Activated T-helper 1 cell treated with anti-CD3 and anti-CD28 coated beads, Interleukin-2, amount 50 U/mL, for 16 hours (primary cell): ENCODE measurements at places on chromosomes 6 and 20.
A peak's percentile ranks its signal among the peaks of the same experiment; 100 is the strongest.

DNA sequence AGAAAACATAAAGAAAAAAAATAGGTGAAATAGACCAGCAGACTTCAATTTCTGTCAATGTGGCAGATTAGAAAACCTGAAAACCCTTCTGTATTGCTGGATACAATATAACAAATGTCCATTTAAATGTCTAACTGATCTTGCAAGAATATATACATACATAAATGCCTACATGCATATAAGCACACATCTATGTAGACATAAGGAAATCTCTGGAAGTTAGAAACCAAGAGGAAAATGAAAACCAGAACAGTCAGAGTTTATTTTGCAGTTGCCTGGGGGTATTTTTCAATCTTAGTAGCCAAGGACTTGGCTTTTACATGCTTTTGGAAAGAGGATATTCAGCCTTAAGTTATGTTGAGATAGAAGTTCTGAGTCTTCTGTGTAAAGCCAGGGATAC lies 184.0 kb downstream of the RPS12 start:
- no peak for DNase-seq

DNA sequence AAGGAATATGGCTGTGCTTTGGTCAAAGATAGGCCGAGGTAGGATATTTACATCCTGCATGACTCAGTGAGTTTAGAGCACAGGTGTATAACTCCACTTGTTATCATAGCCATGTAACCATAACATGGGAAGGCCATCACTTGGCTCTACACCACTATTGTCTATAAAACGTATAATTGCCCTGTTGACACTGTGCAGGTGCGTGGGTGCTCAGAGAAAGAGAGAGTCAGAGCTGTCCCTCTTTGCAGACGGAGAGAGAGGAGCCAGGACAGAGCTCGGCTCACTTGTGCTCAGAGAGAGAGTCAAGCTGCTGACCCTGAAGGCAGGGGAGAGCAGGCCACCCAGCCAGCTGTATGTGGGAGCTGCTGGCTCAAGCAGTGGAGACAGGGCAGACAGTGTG lies 46.0 kb downstream of the OR2B6 start:
- no peak for DNase-seq

DNA sequence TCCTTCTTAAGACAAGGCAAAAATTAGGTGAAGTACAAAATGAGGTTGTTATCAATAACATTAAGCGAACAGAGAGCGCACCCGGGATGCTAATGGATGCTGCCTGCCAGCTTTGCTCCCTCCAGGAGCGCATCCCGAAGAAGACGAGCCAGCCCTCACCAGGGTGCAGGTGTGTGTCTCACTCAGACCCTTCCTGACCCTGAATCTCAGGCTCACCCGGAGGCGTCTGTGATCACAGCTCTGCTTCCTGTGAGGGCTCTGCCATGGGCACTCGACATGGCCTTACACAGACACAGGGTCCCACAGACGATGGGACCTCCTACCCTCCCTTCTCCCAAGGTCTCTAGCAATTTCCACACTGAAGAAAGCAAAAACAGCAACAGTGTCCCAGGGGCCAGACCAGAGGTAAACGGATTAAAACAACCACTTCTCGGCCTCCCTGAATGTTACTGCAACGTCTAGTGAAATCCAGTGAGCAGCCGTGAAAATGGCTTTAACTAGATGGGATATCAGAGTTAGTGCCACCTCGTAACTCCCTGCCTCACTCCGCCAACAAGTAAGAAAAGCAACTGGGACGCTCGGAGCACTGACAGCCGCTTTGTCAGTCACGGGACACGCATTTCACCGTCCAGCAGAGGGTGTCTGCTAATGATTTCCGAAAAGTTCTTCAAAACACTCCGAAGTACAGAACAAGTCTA lies 11.7 kb downstream of the ZBTB46 start:
- no peak for DNase-seq

- DNase-seq, result no peak
Measured at GRCh38 chr20:58547623-58548475, 32.6 kb upstream of the APCDD1L start.

DNA sequence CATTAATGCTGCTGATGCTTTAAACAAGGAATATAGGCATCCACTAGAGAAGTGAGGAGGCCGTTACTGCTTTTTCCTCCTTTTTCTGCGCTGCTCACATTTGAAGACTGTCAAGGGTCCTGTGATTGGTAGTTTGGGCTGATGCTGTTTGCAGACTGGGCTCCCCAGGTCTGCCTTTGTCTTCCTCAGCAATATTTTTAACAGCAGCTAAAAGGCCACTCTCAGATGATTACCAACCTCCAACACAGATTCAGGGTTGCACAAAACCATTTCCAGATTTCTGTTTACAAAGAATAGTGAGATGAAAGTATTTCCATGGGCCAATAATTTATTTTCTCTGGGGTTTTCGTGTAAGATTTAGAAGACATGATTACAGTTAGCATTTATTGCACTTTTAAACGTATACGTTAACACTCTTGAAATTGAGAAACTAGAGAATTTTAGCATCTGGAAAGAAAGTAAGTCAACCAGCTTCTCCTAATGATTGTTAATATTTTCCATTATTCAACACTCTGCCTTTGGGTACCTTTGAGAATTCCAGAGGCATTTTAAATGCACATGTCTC lies 475.3 kb upstream of the SOX4 start:
- no peak for DNase-seq

DNA sequence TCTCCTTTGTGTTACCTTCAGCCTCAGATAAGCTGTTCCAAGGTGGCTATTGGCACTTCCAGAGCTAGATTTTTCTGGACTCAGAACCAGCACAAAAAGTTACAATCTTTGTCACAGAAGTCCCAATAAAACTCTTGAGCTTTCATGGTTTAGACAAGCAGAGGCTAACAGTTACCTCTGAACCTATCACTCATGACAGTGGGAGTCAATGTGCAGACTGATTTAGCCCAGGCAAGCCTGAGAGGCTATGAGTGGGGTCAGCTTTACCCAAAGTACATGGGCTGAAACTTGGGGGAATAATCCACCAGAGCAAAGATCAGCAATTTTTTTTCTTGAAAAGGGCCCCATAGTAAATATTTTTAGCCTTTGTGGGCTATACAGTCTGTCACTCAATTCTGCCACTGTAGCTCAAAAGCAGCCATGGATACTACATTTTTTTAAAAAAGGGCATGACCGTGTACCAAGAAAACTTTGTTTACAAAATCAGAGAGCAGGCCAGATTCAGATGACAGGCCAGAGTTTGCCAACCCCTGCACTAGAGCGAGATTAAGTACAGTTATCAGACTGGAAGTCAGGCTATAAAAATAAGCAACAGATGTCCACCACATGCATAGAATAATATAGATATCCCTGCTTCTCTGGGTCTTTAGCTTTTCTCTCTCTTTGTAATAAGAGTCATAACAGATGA lies 20.0 kb downstream of the CCN2 start:
- DNase-seq, result no peak

DNA sequence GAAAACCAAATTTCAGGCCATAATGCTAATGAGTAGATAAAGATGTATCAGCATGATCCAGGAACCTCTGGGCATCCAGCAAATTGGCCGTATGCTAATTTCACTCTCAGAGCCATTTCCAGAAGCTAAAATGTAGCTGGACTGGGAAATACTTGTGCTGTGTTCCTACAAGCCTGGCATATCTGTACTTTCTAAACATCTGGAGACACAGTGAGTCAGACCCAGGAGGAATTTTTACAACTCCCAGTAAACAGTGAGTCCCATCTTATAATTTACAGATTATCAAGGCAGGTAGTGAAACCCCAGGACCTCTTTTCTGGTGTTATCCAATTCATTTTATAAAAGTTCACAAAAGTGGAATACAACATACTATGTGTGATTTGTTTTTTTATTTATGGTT lies 683.0 kb upstream of the ADGRB3 start:
- DNase-seq, result no peak

GRCh38 chr20:62239278-62239879 lies 1.1 kb downstream of the OSBPL2 start:
- DNase-seq, result no peak

DNA sequence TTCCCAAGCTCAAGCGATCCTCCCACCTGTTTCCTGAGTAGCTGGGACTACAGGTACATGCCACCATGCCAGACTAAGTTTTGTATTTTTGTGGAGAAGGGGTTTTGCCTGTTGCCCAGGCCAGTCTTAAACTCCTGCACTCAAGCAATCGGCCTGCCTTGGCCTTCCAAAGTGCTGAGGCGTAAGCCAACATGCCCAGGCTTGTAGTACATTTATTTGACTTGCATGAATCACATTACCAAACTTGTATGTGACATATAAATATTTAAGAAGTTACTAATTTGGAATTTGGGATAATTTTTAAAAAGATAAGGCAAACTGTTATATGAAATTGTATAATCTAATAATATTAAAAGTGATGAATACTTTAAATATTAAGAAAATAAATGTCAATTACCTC lies 157.6 kb downstream of the MCHR2 start:
- DNase-seq, result no peak

DNA sequence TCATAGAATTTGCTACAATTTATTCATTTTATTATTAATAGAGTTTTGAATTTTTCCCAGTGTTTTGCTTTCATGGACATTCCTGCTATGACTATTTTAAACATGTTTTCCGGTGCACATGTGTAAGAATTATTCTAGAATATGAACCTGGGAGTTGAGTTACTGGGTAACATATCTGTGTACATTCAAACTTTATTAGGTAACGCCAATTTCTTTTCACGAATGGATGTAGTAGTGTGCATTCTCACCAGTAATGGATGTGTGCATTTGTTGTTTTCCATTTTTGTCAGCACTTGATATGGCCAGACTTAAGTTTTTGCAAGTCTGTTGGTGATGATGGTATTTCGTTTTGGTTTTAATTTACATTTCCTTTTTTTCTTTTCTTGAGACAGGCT lies 118.8 kb downstream of the CDKAL1 start:
- no peak for DNase-seq

DNA sequence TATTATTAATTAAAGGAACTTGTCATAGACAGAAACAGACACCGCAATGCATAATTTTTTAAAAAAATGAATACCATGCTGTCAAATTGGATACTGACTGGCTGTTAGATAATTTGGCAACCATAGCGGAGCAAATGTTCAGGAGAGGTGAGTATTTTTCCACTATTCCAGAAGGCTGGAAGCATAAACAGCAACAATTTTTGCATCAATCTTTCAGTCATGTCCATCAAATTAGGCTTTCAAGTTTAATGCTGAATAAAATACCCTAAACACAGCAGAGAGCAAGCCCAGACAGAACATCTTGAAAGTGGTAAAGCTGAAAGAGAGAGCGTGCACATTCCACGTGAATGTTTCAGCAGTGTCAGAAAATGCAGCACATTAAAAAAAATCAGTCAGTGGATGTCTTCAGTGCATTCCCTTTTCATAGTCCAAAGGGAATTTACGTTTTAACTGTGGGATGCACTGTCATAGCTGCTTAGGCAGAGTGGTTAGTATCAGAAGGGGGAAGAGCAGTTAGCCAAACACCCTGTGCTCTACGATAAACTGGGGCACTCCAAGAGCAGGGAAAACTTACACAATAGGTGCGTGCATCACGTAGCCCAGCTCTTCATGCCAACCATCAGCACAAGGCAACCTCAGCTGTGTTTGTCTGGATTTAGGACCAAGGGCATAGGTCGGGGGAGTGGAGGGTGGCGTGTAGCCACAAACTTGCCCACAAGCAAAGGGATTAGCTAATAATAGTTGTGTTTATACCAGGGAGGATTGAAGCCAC lies 116.2 kb upstream of the STMND1 start:
- no peak for DNase-seq

DNA sequence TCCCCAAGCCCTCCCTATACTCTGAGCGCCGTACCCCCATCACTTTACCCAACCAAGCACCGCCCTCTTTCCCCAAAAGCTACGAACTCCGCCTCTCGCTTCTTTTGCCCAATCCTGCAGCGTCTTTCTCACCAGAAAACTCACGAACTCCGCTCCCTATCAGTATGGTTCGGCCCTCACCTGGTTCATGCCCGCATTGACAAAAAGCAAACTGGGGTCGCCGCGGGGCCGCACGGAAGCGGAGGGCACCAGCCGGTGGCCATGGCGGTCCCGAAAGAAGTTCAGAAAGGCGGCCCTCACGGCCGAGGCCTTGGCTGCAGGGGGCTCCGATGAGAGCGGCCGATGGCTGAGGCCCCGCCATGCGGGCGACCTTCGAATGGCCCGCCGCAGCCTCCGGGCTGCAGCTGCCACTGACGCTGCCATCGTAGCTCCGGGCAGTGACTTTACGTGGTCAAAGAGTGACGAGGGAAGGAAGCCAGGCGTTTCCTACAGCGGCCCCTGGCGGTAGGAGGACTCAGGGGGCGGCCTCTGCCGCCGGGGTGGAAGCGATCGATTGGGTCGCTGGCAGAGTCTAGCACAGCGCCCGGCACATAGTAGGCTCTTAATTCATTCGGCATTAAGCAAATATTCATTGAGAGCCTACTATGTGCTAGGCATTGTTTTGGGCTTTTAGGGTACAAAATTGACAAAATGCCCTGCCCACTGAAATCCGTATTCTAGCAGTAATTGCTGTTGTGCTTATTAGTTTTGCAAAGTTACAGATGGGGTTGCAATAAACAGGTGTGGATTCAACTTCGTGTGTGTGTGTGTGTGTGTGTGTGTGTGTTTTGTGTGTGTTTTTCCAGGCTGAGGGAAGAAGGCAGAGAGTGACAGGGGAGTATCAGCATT lies at the start of gene AARS2:
TSS of gene AARS2 (minus strand) at position 447 of the 888 bp plus-strand sequence. CDS start at position 423, 24 bp downstream.
- DNase-seq, result peak; percentile 96

GRCh38 chr20:31673943-31674463 lies 36.3 kb downstream of the COX4I2 start:
- no peak for DNase-seq

DNA sequence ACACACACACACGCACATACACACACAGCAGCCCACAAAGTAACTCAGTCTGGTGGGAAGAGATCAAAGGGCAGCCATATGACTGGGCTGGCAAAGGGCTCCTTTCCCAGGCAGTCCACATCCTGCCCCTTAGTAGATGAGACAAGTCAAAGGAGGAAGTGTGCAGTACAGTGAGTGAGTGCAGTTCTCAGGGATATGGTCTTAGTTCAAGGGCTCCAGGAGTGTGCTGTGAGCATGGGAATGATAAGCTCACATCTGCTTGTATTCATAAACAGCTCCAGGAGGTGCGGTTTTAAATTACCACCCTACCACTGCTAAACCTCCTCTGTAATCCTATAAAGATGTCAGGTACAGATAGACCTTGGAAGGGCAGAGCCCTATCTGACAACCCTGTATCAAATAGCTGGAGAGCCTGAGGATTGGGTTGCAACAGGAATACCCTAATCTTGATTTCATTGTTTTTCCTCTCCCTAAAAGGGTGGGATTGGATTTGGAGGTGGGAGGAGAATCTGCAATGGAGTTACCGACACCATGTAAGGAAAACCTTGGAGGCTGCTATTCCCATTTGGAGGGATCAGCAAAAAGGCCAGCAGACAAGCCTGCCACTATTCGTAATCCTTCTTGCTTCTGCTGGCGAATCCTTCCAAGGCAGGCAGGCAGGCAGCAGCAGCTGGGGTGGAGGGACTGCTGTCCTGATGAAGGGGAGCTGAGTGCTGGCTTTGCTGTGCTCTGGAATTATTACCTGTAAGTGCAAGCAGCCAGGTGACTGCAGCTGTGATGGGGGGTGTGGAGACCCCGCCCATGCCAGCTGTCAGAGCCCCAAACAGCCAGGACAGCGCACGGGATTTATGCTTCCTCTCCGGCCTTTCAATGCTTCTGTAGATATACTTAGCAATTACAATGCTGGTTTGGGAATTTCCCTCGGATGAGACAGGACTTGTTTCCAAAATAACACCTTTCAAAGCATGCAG lies 342.7 kb downstream of the PRL start:
- DNase-seq, result no peak

- no peak for DNase-seq
Measured at GRCh38 chr6:131216246-131216645, 81.0 kb downstream of the AKAP7 start.
